ENCODE measurements at places on chromosomes 4 and X. TPM values are rescaled to one million over a fixed set of nuclear protein-coding genes. Genes with fewer than 3 reads are reported as not detected.

Gene MAGEA2B
- 29.5 TPM for polyA plus RNA-seq

Gene DMP1
- not detected for polyA plus RNA-seq

Gene CXCL10
- not detected for polyA plus RNA-seq

Gene EMCN
- 0.62 TPM for polyA plus RNA-seq

Gene VCX2
- polyA plus RNA-seq, result not detected

Gene TMPRSS11F
- not detected for polyA plus RNA-seq

Gene COL25A1
- not detected for polyA plus RNA-seq

Gene CD38
- not detected for polyA plus RNA-seq

Gene ARHGAP4
- 2.2 TPM for polyA plus RNA-seq

Gene FOXP3
- polyA plus RNA-seq, result not detected

Gene NAA11
- not detected for polyA plus RNA-seq

Gene RPS6KA6
- polyA plus RNA-seq, result 2.7 TPM

Gene CTAG1A
- polyA plus RNA-seq, result not detected
